ENCODE measurements at places on chromosomes 12 and 14.

- DNase-seq: no peak
Observed at GRCh38 chr12:131012279-131013069, 58.8 kb downstream of the ADGRD1 start.

GRCh38 chr12:601976-602699, 61.1 kb downstream of the NINJ2 start:
- no peak for DNase-seq

- DNase-seq: no peak
Observed at GRCh38 chr12:3186546-3187215, 109.5 kb downstream of the TSPAN9 start.

DNA sequence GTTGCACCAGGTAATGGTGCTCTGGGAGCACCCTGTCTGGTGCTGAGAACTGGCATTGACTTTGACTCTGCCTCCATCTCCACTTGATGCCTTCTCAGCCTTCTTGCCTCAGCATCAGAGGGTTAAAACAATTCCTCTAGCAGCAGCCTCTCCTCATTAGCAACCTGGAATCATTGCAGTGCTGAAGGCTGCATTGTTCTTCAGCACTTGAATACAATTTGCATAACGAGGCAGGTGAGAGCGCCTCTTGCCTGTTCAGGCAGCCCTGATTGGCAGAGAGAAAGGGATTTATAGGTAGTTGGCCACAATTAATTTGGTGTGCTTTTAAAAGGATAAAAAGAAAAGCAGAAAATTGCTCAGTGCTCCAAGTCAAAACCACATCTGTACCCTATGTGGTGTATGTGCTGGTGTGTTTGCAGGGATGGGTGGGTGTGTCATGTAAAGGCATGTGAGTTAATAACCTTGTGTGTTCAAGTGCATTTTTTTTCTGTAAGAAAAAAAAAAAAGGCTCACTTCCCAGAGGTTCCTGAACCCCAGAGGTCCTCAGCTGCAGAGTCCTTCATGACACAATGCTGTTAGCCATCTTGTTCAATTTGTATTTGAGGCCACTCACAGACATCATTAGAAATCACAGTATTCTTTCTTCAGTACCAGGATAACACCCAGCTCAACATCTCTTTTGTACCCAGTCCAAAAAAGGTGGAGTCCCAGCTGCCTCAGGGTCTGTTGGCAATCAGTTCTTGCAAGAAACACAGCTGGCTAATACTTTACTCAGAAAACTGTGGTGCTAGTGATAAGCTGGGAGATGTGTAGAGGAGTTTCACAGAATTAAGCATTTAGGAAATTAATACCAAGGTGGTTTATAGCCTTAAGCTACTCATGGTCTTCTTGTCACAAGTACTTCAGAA, 385.6 kb downstream of the GRIN2B start:
- DNase-seq: no peak

GRCh38 chr12:84128117-84128991, 784.2 kb downstream of the SLC6A15 start:
- no peak for DNase-seq

DNA sequence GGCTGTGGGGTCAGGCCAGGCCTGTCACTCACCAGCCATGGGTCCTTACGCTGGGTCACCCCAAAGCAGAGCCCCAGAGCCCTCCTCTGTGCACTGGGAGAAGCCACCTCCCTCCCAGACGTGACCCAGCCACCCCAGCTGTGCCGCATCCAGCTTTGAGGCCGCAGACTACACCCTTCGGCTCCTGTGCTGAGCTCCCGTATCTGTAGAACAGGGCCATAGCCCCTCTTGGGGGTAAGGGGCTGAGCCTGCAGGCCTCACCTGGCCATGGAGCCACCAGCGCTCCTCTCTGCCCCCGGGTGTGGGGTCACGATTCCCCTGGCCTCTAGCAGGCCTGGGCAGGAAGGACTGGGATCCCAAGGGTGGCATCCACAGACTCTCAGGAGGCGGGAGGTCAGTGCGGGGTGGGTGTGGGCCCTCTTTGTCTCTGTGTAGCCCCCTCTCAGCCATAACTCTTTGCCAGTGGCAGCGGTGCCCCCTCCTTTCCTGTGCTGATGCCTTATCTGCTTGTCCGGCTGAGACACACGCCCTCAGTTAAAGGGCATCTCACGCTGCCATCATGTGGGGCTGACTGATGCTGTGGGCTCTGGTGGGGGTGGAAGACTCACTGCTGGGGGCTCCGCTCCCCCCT, 16.3 kb downstream of the ASPG start:
- no peak for DNase-seq

DNA sequence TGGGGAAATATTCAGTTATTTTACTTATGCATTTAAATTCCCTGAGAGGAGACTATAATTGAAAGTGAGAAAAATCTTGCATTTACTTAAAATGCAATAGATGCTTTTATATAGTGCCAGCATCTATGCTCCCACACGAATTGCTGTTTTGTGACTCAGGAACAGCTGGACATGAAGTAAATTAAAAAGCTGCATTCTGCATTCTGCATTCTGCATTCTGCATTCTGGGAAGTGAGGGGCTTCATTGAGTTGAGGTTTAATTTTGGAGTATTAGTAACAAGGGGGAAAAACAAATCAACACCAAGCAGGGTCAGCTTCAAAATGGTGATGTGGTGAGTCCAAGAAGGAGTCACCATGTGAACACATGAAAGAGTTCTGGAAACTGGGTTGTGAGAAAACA, 101.2 kb downstream of the C12orf50 start:
- DNase-seq: no peak

DNA sequence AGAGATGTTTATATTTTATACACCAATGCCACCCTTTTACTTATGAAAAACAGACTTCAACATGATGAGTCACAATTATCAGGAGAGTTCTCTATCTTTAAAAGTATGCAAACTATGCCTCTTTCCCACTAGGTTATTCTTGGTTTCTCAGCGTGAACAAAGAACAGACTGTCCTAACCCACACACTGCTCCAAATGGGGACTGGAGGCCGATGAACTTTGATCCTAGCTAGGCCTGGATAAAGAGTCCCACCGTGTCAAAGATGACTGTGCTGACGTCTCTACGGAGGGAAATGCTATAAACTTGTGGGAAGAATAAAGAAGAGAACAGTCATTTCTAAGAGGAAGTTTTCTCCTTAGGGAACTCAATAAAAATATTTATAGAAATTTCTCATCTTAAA, 160.1 kb downstream of the EPS8 start:
- DNase-seq: no peak

GRCh38 chr14:63745858-63746425, 18.1 kb upstream of the SGPP1 start:
- no peak for DNase-seq

GRCh38 chr12:132021031-132021871, 71.5 kb downstream of the EP400 start:
- DNase-seq: no peak

DNA sequence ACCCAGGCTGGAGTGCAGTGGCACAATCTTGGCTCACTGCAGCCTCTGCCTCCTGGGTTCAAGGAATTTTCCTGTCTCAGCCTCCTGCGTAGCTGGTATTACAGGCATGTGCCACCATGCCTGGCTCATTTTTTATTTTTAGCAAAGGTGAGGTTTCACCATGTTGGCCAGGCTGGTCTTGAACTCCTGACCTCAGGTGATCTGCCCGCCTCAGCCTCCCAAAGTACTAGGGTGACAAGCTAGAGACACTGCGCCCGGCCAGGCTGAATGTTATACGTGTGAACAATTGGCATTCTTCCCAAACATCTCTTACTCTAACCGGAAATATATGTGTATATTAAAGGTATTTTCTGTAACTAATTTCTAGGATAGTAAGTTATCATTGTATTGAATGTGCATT, 13.2 kb upstream of the LIMA1 start:
- DNase-seq: no peak

DNA sequence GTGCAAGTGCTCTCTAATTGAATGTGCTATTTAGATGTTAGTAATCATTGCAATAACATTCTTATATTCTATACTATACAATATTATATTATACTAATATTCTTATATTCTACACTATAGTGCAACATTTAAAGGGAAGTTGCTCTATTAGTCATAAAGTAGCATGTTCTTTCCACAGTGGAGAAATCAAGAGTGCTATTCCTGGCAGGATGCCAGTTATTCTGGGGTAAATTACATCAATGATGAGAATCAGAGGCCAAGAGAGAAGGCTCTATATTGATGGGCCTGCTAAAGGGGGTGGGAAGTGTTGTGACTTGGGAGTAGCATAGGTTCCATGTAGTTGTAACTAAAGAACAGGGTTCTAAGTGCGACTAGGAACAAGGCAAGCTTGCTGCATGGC, 121.5 kb downstream of the SLC15A5 start:
- DNase-seq: no peak

GRCh38 chr12:55997535-55997859, 421 bp downstream of the SUOX start:
- no peak for DNase-seq

DNA sequence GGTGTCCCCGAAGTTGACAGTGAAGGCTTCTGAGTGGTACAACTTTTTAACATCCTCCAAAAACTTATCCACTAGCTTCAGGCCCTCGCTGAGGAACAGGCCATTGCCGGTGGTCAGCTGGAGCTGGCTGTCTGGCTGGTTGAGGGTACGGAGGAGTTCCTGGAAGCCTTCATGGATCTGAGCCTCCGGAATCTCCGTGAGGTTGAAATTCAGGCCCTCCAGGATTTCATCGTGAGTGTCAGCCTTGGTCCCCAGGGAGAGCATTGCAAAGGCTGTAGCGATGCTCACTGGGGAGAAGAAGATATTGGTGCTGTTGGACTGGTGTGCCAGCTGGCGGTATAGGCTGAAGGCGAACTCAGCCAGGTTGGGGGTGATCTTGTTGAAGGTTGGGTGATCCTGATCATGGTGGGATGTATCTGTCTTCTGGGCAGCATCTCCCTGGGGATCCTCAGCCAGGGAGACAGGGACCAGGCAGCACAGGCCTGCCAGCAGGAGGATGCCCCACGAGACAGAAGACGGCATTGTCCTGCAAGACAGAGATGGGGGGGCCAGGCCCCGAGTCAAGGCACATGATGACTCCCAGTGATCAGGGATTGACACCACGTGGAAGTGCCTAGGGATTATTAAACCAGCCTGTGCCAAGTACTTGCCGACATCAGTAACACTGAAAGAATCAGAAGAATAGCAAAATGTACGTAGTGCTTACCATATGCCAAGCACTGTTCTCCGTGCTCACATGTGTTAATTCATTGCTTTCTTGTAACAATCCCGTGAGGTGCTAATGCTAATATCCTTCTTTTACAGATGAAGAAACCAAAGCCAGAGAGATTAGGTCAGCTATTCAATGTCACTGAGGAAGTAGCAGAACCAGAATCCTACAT, 5.4 kb downstream of the SERPINA1 start:
- no peak for DNase-seq

DNA sequence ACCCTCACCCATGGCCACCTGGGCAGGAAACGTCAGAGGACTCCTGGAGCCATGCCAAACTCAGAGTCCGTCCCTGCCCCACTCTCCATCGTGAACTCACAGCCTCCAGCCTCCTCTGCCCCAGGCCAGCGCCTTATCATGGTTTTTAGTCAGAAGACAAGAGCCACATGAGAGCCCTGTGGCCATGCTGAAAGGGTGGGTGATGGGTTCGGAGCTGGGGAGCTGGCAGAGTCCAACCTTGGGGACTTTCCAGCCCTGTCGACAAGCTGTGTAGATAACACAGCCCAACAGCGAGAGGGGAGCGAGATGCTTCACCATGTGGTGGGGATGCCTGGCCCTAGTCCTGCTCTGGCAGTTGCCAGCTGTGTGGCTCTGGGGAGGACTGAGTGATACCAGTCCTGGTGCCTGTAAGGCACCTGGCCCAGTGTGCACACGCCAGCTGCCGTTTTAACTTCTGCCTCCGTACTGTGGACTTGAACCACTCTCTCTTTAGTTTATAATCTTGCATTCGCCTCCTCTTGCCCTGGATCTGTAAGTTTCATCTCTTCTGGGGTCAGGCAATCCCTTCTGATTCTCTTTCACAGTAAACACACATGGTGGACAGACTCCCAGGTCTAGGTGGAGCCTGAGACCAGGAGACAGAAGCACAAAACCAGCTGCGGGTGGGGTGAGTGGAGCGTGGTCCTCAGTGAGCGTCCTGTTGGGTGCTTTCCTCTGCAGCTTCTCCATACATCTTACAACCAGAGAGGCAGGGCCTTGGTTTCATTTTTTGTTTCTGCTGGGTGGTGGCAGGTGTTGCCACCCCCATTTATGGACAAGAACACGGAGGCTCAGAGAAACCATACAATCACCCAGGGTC, 55.3 kb downstream of the RIN3 start:
- no peak for DNase-seq

- no peak for DNase-seq
Observed at GRCh38 chr12:45933504-45933903, 56.9 kb downstream of the SCAF11 start.

- no peak for DNase-seq
Observed at GRCh38 chr14:50360851-50361250, 35.8 kb downstream of the CDKL1 start.

- no peak for DNase-seq
Observed at GRCh38 chr14:104360501-104360900, 219.1 kb upstream of the C14orf180 start.

- DNase-seq: no peak
Observed at GRCh38 chr12:92259696-92260251, 114.1 kb upstream of the BTG1 start.

- DNase-seq: no peak
Observed at GRCh38 chr14:92617581-92617980, 104.0 kb downstream of the RIN3 start.

DNA sequence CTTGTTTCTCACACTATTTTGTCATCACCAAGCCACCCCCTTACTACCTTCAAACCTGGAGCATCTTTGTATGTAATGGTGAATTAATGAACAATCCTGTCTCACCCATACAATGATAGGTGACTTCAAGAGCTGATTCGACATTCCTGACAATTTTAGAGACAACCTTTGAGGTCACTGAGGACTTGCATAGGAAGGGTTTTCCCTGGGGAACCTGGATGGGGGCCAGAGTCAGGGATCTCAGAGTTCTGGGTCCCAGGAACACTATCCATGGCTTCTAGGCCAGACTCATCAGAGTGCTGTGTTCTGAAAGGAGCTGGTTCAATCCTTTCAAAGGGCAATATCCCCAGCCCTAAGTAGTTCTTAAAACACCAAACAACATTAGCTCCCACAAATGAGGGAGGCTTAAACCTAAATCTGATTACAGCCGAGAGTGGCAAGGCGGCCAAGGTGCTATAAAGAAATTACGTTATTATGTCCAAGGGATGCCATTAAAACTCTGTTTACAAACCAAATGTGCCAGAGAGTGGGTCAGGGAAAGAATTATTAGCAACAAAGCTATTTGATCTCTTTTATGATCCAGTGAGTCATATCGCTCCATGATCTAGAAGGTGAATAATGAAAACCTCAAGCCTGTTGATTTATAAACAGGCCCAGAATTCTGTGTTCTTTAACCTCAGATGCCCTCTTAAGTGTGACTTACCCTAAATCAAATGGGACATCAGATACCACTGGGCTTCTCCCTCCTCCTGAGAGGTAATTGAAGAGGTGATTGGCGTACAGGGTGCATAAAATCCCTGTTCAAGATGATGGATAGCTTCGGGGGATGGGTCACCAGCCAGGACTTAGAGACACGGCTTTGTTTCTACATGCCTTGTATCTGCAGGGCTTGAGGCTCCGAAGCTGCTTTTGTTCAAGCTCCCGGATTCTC, 230.2 kb upstream of the TBX3 start:
- DNase-seq: no peak

- no peak for DNase-seq
Observed at GRCh38 chr12:88904705-88905104, 324.4 kb upstream of the KITLG start.
